Kidney epithelial cell (primary cell): ENCODE measurements at places on chromosomes 1 and 21. TPM values are rescaled to one million over a fixed set of nuclear protein-coding genes. Genes with fewer than 3 reads are reported as not detected.
A peak's percentile ranks its signal among the peaks of the same experiment; 100 is the strongest.

The MROH7 gene
- total RNA-seq: 0.21 TPM in 1 of 2 replicates, not detected in the other

The GOLT1A gene
- total RNA-seq: 5.0 and 9.2 TPM in 2 replicates

The RGS1 gene
- 0.41 TPM in 1 of 2 replicates, not detected in the other for total RNA-seq

The BSND gene
- total RNA-seq: not detected in 2 replicates

GRCh38 chr1:162987866-162988265, 81.3 kb upstream of the RGS4 start:
- peak; percentile 43 for DNase-seq

GRCh38 chr1:161298116-161298515, 11.7 kb downstream of the MPZ start:
- no peak for DNase-seq

GRCh38 chr1:218415726-218416125, 70.6 kb downstream of the TGFB2 start:
- no peak for DNase-seq

DNA sequence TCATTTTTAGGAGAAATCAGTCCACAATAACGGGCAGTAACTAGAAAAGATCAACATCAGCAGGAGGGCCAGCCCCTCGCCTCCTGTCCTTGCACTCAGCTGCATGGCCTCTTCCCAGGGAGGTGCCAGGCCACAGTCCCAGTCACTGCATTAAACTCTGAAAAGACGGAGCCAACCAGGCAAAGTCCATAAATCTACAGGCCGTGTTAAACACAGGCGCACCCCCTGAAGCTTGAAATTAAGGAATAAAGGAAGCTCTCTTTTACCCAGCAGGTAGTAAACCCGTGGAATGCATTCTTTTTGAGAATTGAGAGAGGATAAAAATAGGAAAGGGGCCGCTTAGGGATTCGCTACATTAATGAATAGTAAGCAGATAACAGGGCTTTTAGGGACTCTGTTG, 18.4 kb downstream of the H6PD start:
- no peak for DNase-seq

GRCh38 chr1:36643371-36644270, 160.9 kb upstream of the CSF3R start:
- no peak for DNase-seq

- DNase-seq: no peak
Observed at GRCh38 chr21:32140604-32141317, 138.1 kb downstream of the MIS18A start.

GRCh38 chr1:204178487-204179281, 12.5 kb upstream of the REN start:
- no peak for DNase-seq

DNA sequence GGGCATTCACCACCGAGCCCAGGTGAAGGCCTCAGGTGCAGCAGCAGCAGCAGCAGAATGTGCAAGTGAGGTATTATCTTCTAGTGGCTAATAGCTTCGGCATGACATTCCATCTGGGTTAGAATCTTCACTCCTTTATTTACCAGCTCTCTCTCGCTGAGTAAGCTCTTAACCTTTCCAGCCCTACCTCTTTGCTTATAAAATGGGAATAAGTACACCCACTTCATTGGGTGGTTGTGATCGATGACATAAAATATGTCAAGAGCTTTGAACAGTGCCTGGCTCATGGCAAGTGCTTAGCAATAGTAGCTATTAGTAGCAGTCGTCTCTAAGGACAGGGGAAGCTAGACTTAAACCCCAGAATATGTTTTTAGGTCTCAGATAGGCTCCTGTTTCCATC, 149.5 kb downstream of the NOS1AP start:
- no peak for DNase-seq
